ENCODE measurements at places on chromosomes 2 and 18. TPM values are rescaled to one million over a fixed set of nuclear protein-coding genes. Genes with fewer than 3 reads are reported as not detected.

FSHR gene
- not detected for total RNA-seq

ABCB11 gene
- total RNA-seq = not detected

- no peaks in the 10 kb centered on the region for H3K36me3 ChIP-seq
- H3K4me3 ChIP-seq = no peak overlapping the region
- peaks cover 41% of the 10 kb centered on the region for H3K4me1 ChIP-seq
- DNase-seq = no peak
These were observed 43.8 kb upstream of the FN1 start for GRCh38 chr2:215479536-215480240.

ORC2 gene
- total RNA-seq = 25.5 TPM

DNA sequence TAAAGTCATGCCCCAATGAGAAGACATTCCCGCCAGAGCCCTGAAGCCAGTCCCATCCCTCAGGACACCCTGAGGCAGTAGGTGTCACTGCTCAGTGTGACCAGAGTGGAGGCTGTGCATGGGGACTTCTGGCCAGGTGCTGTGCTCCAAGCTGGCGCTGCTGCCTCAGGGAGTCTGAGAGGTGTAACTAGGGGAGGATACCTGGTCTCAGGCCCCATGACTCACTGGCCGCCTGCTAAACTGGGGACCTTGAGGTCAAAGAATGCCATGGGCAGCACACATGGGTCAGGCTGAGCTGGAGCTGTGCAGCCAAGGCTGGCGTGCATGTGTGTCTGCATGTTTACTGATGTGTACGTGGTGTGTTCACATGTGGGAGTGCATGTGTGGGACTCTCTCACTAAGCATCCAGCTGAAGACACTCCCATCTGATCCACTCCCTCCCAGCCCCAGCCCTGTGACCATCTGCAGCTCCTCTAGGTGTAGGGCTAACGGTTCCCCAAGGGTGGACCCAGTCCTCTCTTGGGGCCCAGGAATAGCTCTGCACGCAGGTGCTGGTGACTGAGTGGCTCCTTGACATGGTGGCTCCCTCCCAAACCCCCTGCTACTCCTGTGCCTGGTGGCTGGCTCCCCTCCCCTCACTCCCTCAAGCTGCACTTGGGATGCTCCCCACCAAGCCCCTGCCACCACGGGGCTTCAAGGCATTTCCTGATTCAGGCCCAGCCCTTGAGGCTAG lies 16.5 kb downstream of the HS6ST1 start:
- H3K27me3 ChIP-seq = no peaks in the 10 kb centered on the region
- peak overlapping the region; percentile 92 for H3K27ac ChIP-seq
- DNase-seq = no peak

DNA sequence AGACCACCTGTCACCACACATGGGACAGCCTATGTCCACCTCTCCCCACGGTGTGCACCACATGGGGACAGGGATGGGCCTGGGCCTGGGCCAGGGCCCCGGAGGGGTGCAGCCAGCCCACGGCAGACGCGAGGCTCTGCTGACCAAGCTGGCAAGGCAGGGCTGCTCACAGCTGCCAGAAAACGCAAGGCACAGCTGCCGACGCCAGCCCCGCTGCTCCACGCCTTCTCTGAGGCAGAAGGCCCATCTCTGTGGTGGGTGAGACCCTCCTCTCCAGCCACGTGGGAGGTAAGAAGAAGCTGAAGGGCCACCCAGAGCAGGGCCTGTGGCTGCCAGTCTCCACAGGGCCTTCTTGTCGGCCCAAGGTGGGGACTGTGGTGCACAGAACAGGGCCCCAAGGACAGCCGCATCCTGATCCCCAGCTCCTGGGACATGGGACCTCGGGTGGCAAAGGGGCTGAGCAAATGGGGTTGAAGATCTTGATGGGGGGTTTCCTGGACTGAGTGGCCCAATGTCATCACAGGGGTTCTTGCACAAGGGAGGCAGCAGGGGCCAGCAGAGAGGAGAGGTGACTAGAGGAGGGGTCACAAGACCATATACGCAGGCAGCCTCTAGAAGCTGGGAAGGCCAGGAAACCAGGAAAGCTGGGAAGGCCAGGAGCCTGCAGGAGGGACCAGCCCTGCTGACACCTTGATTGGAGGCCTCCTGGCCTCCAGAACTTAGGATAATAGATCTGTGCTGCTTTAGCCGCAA lies 72.3 kb downstream of the NDUFA10 start:
- no peaks in the 10 kb centered on the region for H3K27me3 ChIP-seq
- no peaks in the 10 kb centered on the region for H3K4me1 ChIP-seq
- no peak overlapping the region for H3K27ac ChIP-seq
- H3K36me3 ChIP-seq = peaks cover 4% of the 10 kb centered on the region
- H3K4me3 ChIP-seq = no peak overlapping the region

NCKAP5 gene
- total RNA-seq = 0.46 TPM

- H3K4me3 ChIP-seq = no peak overlapping the region
- H3K36me3 ChIP-seq = no peaks in the 10 kb centered on the region
- no peak for DNase-seq
- H3K27me3 ChIP-seq = no peaks in the 10 kb centered on the region
- no peak overlapping the region for H3K27ac ChIP-seq
These were observed 28.0 kb downstream of the AGAP1 start for GRCh38 chr2:235521844-235522243.

- H3K4me3 ChIP-seq = no peak overlapping the region
- no peak overlapping the region for H3K27ac ChIP-seq
- DNase-seq = no peak
- H3K36me3 ChIP-seq = no peaks in the 10 kb centered on the region
- H3K4me1 ChIP-seq = no peaks in the 10 kb centered on the region
These were observed 1218.0 kb downstream of the CNTNAP5 start for GRCh38 chr2:125243074-125243473.

GRCh38 chr2:168515502-168515901 lies 59.4 kb downstream of the CERS6 start:
- no peaks in the 10 kb centered on the region for H3K36me3 ChIP-seq
- no peak for DNase-seq
- H3K27ac ChIP-seq = peak overlapping the region; percentile 65
- H3K27me3 ChIP-seq = no peaks in the 10 kb centered on the region

CABYR gene
- 3.9 TPM for total RNA-seq

DNA sequence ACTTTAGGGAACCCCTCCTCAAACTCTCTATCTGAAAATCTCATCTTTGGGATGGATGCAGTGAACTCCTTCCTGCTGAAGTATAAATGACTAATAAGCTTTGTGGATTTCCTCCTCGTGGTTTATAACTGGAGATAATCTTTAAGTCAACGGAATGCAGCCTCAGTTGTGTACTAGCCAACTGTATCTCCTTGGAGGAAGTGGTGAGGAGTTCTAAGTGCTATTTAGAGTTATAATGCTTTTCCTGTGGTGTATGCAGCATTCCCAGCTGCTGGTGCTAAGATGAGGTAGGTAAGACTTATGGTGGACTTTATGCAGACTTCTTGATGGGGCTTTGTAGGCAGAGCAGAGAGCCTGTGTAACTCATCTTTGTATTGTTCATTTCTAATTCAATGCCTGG lies 90.9 kb downstream of the LYPD6B start:
- peaks cover 2% of the 10 kb centered on the region for H3K4me1 ChIP-seq
- DNase-seq = no peak
- no peak overlapping the region for H3K4me3 ChIP-seq
- no peak overlapping the region for H3K27ac ChIP-seq

DNA sequence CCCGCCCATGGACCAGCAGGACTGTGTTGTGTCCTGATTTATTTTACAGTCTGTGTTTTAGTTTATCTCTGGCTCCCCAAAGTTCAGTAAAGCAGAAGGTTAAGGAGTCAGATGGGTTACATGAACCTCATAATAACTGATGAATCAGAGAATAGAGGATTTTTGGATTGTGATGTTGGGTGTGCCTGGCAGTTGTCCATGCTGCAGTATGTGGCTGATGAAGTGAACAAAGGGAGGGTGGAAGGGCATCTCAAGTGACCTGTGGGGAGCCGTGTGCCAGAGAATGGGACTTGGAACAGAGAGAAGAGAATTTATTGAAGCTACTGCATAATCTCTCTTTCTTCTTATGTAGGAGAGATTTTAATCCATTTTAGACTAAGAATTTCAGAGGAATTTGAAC lies 145.5 kb downstream of the MAP4K4 start:
- H3K36me3 ChIP-seq = peaks cover 57% of the 10 kb centered on the region
- H3K27ac ChIP-seq = peak overlapping the region; percentile 93
- no peaks in the 10 kb centered on the region for H3K27me3 ChIP-seq
- no peak for DNase-seq
- H3K4me1 ChIP-seq = peaks cover 33% of the 10 kb centered on the region

GRCh38 chr2:38091760-38092159 lies 15.8 kb upstream of the CYP1B1 start:
- H3K36me3 ChIP-seq = peaks cover 2% of the 10 kb centered on the region
- peak overlapping the region; percentile 88 for H3K27ac ChIP-seq
- no peak overlapping the region for H3K4me3 ChIP-seq
- peaks cover 51% of the 10 kb centered on the region for H3K4me1 ChIP-seq
- no peaks in the 10 kb centered on the region for H3K27me3 ChIP-seq

DNA sequence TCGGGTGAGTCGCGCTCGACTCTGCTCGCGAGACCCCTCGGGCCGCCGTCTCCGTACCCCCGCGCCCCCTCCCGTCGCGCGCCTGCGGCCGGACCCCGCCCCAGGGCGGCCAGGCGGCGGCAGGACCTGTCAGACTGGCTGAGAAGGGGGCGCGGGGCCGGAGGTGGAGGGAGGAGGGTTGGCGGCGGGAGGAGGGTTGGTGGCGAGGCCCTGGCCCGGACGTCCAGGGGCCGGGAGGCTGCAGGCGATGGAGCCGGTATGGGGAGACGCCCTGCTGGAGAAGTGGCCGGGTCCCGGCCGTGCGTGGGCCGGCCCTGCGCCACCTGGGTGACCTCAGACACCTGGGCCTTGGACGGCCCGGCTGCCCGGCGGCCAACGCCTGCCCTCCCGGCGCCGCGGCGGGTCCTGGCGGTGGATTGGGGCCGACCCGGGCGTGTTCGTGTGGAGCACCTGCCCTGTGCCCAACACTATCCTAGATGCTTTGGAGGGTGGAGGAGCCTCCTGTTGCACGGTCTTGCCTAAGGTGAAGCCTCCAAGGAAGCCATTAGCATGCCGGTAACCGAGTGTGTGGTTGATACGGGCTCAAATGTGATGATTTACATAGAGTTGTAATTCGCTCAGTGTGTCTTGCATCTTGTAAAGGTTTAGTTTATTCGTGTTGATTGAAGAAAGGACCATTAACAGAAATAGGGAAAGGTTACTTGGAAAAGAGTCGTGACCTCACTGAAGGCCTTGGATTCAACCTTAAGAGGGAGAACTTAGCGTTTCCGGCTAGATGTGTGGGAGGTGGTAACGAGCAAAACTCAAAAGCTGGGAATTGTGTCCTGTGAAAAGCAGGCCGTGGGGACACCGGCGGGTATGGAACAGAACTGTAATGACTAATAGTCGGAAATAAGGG lies 550 bp downstream of the MYL12B start:
- no peak for DNase-seq
- peaks cover 64% of the 10 kb centered on the region for H3K4me1 ChIP-seq
- H3K27me3 ChIP-seq = no peaks in the 10 kb centered on the region
- H3K36me3 ChIP-seq = peaks cover 16% of the 10 kb centered on the region

LIMS3 gene
- 3.1 TPM for total RNA-seq
